ENCODE measurements at places on chromosomes 4 and X.

DNA sequence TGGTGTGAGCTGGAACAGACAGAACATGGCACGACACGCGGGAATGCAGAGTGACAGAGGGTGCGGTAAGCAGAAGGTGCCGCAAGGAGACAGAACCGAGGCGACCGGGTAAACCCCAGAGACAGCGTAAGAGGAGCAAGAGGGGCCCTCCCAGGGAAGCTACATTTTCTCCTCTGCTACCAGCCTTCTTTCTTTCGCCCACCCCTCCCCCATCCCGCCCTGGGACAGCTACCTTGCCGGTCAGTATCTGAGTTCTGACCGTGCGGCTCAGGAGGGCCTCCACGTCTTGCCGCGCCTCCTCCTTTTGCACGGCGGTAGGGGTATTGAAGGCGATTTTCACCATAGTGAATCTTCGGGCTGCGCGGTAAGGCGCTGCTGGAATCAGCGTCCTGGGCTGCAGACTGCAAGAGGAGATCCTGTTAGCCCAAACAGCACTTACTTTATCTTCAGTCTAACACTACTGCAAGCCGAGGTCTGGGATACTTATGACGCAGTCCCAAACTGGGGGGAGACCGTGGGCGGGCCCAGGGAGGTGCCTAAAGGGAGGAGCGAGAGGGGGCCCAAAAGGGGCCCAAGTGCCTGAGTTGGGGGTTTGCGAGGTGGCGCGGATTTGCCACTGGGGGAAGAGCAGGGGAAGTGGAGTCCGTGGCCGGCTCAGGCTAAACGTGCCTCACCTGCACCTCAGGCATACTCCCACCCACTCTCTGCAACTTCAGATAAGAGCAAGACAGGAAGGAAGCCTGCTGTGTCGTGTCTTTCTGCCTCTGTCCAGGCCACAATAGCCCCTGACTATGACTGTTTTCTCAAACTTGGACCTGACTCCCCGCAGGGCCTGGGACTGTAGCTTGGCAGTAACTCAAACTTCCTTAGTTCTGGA is at the start of gene ITM2A:
Gene ITM2A (minus strand): TSS at position 462 of the 877 bp plus-strand sequence. CDS start 119 bp downstream, at position 343.
- peak; percentile 5 for DNase-seq

DNA sequence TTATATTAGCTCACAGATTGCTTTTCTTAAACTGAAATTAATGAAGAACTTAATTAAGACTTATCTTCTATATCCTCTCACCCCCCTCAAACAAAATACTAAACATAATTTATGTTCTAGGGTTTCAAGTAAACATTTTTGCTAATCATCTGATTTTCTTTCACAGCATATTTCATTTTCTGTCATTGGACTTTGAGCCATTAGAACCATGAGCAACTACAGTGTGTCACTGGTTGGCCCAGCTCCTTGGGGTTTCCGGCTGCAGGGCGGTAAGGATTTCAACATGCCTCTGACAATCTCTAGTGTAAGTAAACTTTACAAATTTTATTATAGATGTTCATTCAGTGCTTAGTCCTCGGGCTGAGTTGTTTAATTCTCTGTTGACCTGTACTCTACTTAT is 3.3 kb downstream of the PDLIM5 start:
- DNase-seq: peak; percentile 16

DNA sequence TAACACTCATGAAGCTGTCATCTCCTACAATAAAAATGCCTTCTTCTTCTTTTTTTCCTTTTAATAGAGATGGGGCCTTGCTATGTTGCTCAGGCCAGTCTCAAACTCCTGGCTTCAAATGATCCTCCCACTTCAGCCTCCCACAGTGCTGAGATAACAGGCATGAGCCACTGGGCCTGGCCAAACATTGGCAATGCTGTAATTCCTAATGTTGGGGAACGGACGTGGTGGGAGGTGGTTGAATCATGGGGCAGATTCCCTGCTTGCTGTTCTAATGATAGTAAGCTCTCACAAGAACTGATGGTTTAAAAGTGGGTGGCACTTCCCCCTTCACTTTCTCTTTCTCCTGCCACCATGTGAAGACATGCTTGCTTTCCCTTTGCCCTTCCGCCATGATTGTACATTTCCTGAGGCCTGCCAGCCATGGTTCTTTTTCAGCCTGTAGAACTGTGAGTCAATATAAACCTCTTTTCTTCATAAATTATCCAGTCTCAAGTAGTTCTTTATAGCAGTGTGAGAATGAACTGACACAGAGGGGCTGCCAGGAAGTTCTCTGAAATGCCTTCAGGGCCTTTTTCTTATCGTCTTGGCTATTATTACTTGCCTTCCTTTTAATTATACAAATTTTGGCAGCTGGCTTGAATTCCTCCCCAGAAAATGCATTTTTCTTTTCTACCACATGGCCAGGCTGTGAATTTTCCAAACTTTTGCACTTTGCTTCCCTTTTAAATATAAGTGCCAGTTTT is 93.0 kb downstream of the CENPC start:
- DNase-seq: no peak

DNA sequence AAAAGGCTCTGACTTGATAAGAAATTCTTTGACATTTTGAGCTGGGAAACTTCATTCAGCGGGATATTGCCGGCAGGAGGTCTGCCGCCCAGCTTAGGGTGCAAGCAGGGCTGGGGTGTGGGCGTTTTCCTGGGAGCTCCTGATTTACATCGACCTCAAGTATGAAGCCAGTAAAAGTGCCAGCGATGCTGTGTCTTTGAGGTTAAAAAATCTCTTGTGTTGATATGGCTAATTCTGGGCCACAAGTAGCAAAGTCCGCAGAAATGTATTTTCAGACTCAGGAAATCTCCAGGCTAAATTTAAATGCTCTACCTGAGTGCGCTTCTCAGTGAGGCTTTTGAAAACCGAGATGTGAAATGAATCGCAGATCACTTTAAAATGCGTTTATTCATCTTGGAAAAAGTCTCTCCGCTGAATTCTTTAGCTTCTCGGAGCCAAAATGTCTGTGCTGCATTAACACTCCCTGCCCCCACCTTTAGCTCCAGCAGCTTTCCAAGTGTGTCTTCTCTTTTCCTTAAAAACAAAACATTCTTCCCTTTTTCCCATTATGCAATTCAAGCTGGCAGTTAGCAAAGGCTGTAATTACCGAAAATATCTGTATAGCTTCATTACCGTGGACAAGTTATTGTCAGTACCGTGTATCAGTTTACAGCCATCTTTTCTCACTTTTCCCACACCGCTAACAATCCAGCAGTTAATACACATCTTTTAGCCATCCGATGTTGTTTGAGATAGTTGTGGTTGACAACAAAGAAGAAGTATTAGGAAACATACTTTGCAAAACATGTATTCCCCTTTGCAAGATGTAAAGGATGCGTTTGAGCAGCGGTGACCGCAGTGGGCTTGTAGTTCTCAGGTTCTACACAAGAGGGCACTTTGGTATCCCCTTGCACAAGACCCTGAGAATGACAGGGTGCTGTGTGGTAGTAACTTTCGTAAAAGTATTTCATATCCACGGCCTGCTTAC is 136.0 kb upstream of the STX18 start:
- DNase-seq: peak; percentile 68

DNA sequence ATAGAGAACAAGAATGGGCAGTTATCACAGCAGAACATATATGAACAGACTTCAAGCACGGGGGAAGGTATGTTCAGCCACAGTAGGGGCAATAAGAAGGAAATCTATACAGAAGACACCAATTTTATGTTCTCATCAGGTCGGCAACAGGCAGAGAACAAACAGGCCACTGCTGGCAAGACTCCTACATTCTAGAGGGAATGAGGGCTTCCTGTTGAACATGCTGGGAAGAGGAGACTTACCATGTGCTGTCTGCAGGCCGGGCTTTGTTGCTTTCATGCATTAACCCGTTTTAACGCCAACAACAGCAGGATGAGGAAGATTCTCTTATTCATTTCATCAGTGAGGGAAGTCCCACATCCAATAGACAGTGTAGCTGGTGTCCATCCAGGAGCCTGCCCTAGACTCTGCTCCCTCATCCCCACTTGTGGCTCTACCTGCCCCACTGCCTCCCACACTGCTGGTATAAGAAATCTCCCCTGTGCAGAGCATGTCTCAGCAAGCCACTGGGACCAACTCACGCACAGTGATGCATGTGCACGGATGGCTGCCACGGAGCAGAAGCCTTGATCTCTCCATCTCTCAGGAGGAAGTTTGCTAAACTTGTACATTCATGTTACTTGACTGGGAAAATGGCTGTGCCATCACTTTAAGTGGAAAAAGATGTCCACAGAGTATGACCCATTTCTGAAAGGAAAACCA is 84.5 kb downstream of the ACOX3 start:
- no peak for DNase-seq

DNA sequence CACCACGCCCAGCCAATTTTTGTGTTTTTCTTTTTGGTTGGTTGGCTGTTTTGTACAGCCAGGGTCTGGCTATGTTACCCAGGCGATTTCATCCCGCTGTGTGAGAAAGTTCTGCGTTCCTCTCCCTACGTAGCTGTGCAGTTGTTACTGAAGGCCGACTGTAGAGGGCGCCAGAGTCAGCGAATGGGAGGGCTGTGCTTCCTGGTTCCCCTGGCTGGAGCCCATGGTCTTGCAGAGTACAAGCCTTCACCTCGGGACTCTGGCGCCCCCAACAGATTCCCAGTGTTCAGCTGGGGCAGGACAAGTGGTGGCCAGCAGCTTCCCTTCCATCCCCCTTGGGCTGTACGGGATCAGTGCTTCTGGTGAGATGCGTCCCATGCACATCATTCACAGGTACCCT is 5.6 kb upstream of the CT45A1 start:
- DNase-seq: no peak

DNA sequence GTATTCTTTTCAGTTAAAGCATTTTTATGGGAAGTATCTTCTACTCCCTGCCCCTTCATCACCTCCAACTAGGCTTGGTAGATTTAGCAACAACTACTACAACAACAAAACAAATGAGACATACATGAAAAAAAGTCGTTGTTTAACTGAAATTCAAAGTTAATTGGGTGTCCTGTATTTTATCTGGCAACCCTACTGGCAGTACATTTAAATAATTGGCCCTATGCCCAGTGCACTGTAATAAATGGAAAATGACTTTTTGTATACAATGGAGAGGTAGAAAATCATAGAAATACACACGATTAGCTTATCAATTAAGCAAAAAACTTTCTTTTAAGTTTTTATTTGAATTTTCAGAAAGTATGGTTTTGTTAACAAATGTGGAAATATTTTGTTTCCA is 21.4 kb upstream of the CLGN start:
- DNase-seq: no peak

- DNase-seq: no peak
Observed at GRCh38 chrX:66015900-66016689, 23.8 kb downstream of the VSIG4 start.

DNA sequence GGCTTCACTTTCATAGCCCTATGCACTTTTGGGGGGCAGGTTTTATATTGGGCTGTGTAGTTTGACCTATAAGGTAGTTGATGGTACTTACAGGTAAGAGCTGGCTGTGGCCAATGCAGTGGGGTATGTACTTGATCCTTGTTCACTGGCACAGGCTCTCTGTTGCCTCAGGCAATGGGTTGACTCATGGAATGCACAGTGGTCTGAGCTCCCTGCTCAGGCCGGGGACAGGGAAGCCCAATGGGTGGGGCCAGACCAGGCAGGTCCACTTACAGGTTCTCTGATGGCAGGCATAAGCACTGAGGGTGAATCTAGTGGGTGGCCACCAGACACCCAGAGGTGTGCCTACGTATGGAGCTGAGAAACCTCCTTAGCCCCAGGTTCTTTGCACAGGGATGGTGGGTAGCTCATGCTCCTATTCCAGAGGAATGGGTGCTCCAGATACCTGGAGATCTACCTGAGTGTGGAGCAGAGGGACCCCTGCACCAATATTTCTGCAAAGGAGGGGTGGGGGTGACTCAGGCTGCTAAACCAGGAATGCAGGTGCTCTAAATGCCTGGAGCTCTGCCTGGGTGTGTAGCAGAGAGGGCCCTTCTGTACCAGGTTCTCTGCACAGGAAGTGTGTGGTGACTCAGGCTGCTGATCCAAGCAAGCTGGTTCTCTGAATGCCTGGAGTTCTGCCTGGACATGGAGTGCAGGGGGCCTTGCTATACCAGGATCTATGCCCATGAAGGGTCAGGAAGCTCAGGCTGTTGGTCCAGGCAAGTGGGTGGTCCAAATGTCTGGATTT is 52.3 kb downstream of the IL1RAPL2 start:
- no peak for DNase-seq

GRCh38 chr4:126109836-126110235 is 795.1 kb downstream of the FAT4 start:
- no peak for DNase-seq

- no peak for DNase-seq
Observed at GRCh38 chr4:174595141-174595929, 73.0 kb upstream of the HPGD start.

DNA sequence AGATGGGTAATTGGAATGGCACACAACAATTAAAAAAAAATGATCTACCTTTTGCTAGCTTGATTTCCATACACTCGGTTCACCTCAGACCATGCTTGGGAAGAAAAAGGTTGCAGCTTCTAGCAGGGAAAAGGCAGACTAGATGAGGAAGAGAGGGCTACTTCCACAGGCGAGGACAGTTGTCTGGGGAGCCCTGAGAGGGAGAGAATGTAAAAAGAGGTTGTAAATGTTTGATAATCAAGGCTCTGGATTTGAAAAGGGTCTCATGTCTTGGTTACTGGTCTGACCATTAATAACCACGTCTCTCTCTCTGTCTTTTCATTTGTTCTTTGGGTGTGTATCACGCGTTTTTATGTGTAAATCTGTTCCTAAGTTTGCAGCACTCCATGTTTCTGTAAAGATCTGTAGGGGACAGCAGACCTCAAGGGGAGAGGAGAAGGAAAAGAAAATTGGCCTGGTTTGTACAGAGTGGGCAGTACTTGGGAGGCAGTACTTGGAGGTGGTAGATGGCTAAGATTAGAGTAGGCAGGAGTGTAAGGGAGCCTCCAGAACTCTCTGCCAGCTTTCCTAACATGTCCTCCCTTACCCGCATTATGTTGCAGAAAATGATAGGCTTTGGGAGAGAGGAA is 750 bp downstream of the ARMCX5 start:
- DNase-seq: peak; percentile 6

DNA sequence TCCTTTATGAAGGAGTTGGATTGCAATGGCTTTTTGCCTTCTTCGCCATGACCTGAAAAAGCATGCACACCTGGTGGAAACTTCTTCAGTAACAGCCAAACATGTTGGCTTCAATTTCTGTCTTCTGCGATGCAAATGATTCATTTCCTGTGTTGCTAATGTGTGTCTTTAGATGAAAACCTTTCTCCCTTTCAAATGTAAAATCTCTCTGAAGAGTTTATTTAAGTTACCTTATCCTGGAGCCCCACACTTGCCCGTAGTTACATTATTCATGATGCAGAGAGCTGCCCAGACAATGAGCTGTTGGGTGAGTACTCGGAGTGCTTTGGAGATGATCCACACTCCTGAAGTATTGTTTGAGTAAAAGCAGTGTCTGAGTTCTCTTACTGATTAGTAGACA is 1100.9 kb downstream of the RPA4 start:
- DNase-seq: no peak

- no peak for DNase-seq
Observed at GRCh38 chr4:189121336-189121735, 819.3 kb upstream of the FRG1 start.
